ENCODE measurements at places on chromosomes 12 and 14.

GRCh38 chr14:28671425-28671824 is 95.2 kb upstream of the FOXG1 start:
- DNase-seq = no peak

DNA sequence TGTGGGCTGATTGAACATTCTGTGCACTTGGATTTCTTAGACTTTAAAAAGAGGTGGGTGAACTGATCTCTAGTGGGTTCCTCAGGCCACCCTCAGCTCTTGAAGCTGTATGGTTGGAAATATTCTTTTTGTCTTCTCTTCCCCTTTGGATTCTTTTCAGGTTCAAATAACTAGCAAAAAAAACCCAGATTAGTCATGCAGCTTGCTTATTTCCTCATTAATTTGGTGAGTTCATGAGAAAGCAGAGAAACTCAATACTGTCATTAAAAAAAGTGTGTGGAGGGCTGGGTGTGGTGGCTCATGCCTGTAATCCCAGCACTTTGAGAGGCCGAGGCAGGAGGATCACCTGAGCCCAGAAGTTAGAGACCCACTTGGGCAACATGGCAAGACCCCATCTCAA is 183.4 kb downstream of the ESR2 start:
- no peak for DNase-seq

DNA sequence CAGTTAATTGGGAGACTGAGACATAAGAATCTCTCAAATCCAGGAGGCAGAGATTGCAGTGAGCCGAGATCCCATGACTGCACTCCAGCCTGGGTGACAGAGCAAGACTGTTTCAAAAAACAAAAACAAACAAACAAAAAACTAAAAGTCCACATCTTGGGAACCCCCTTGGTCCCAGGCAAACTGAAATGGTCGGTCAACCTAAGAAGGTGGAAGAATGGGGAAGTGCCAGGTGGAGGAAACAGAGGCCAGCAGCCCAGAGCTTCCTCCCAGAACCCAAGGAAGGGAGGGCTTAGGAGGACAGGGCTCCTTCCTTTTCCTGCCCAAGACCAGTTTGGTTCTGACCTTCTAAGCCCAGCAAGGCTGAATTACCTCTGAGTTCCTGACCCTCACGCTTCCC is 121.0 kb upstream of the FUT8 start:
- DNase-seq = no peak

DNA sequence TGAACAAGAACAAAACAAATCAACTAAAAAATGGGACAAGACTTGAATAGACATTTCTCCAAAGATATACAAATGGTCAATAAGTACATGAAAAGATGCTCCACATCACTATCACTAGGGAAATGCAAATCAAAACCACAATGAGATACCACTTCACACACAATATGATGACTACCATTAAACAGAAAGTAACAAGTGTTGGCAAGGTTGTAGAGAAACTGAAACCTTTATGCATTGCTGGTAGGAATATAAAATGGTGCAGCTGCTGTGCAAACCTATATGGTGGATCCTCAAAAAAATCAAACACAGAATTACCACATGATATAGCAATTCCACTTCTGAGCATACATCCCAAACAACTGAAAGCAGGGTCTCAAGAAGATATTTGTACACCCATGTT is 5.2 kb downstream of the SMAGP start:
- no peak for DNase-seq

GRCh38 chr12:76451528-76451927 is 103.3 kb upstream of the BBS10 start:
- DNase-seq = no peak

- DNase-seq = no peak
Measured at GRCh38 chr12:24822121-24822899, 126.6 kb downstream of the BCAT1 start.

GRCh38 chr14:103731481-103731880 is 15.9 kb downstream of the ZFYVE21 start:
- DNase-seq = no peak

DNA sequence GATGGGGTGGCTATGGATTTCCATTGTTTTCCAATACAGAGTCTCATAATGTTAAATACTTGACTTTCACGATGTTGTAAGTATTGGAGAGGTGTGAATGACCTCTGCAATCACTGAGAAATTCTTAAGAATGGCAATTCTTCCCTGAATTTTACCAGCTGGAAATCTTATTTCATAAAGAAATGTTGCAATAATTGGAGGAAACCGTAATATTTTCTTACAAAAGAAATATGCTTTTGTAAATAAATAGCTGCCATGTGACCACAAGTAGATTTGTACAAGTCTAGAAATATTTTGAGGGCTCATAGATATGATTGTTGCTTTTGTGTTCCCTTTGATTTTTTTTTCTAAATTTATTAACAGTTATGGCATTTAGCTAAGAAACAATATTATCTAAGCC is 308.7 kb upstream of the ATP2B1 start:
- no peak for DNase-seq

GRCh38 chr12:132740652-132741051 is 21.0 kb downstream of the ANKLE2 start:
- no peak for DNase-seq

DNA sequence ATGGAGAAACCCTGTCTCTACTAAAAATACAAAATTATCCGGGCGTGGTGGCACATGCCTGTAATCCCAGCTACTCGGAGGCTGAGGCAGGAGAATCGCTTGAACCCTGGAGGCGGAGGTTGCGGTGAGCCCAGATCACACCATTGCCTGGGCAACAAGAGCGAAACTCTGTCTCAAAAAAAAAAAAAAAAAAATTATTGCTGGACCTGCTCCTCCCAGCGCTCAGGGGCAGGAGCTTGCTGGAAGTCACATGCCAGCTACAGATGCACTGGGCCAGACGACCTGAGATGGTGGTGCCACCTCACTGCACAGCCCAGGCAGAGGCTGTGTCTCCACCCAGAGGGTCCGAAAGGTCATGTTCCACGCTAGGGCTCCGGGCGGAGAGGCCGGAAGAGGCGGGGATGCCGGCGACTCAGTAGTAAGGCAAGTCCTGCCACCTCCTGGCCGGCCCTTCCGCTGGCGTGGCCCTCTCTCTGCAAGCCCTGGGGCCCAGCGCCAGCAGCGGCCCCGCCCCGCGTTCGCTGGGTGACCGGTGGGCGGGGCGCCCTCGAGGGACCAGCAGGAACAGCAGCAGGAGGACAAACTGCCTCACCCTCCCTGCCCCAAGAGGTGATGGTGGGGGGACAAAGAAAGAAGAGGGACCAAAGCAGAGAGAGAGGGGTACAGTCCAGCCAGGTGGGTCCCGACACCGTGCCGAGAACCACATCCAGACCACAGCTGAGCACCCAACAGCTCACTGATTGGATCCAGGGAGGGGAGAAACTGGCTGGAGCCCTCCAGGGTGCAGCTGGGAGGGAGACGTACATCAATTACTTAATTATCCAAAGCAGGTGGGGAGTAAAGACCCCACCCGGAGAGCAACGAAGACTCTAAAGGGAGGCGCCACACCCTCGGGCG is 3.6 kb upstream of the RHOF start:
- DNase-seq = no peak

DNA sequence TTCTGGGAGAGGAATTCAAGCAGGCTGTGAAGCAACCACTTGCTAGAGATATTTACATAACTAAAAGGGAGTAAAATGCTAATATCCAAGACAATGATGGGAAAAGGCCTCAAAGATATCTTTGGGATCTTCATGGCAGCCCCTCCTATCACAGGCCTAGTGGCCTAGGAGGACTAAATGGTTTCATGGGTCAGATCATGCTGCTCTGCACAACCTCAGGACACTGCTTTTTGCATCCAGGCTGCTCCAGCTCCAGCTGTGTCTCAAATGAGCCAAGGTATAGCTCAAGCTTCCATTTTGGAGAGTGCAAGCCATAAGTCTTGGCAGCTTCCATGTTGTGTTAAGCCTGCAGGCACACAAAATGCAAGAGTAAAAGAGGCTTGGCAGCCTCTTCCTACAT is 195.6 kb upstream of the SSTR1 start:
- no peak for DNase-seq

DNA sequence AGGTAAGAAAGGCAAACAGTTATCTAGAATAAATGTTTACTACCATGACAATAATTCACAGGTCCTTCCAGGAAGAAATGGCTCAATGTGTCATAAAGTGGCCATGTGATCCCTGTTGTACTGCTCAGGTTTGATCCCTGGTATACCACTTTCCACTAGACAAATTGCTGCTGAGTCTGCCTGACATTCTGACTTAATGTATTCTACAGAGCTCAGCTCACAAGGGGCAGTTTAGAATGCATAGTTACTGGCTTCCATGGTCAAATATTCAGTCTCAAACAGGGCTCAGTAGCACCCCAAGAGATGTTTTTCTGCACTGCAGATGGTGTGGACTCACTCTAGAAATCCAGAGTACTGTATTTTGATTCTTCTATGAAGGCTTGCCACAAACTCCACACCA is 21.8 kb downstream of the TSHR start:
- DNase-seq = no peak

GRCh38 chr12:48972952-48973483 is 1.5 kb upstream of the WNT10B start:
- DNase-seq = no peak

DNA sequence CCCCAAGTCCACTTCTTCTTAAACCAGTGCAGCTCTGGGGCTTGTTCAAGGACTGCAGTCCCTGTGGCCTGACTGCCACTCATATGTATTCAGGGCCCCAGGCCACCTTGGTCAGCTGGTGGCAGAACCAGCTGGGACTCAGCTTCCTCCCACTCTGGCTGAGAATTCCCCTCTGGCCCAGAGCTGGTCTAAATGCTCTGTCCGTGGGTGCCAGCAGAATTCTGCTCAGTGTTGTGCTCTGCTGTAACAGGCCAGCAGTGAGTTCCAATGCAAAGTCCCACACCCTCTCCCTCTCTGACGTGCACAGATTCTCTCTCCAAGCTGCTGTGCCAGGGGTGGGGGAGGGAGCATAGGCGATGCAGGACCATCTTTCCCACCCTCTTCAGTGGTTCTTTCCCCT is 210.4 kb upstream of the RGS6 start:
- no peak for DNase-seq

GRCh38 chr12:131903270-131904255 is 9.1 kb downstream of the ULK1 start:
- no peak for DNase-seq

- no peak for DNase-seq
Measured at GRCh38 chr14:61347826-61348443, 26.6 kb downstream of the PRKCH start.

DNA sequence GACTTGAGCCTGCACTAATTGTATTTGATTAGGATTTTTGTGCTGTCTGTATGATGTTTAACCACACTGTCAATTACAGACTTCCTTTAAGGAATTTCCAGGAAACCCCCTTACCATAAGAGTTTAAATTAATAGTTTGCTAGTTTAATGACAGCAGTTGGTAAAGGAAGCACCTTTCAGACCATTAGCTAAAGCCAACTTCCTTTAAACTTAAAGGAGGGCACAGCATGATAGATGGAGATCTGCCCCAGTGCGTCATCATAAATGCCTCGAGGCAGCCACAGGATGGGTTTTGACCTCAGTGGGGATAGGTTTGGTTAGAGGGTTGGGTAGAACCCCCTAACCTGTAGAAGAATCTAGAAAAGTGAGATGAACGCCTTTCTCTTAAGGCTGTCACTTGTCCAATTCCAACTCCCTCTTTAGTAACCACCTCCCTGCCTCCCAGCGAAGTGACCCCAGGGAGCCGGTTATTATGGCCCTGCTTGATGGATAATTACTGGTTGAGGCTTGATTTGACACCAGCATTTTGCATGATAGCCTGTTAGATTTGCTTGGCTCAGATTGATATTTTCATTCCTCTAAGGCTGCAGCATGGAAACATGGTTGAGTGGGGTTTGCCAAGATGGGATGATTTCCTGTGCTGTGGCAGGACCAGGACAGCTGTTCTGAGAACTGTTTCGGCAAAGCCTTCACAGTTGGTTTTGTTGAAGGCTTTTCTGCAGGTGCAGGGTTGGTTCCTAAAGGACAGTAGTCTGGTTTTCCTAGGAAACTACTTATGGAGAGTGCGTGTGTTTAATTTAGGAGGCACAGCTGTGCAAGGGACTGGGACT is 62.7 kb downstream of the CHST11 start:
- no peak for DNase-seq

DNA sequence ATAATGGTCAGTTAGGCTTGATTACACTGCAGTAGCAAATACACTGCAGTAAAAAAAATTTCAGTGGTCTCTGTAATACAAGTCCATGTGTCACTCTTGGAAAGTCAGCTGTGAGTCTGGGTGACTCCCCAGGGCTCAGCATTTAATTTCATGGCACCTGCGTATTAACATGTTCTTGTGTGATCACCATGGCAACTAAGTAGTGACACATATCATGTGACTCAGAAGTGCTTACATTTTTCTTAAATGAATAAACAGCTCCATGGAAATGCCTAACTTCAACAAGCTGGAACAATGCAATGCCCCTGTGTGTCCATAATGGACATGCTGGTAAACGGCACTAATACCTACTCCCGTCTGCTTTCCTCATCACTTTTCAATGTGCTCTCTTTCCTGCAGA is 88.5 kb upstream of the ANO4 start:
- DNase-seq = no peak

- DNase-seq = no peak
Measured at GRCh38 chr12:97943359-97943758, 480.8 kb downstream of the RMST start.

GRCh38 chr12:89278862-89279261 is 73.4 kb downstream of the DUSP6 start:
- DNase-seq = no peak
